ENCODE measurements at places on chromosomes 4 and X. TPM values are rescaled to one million over a fixed set of nuclear protein-coding genes. Genes with fewer than 3 reads are reported as not detected.

EXOC1L gene
- not detected for total RNA-seq

SCML1 gene
- total RNA-seq, result 0.50 TPM

ZNF718 gene
- 8.8 TPM for total RNA-seq

FMR1NB gene
- total RNA-seq, result not detected

ARX gene
- total RNA-seq, result not detected

SASH3 gene
- 229 TPM for total RNA-seq

FAM9C gene
- total RNA-seq, result not detected

AVPR2 gene
- not detected for total RNA-seq

BTK gene
- total RNA-seq, result 0.10 TPM

CCNB3 gene
- total RNA-seq, result 0.98 TPM

Data from activated CD4-positive, alpha-beta memory T cell treated with anti-CD3 and anti-CD28 coated beads, Interleukin-2, amount 10 ng/mL, durations not matched to agents 7 days and 5 days (primary cell).